NCI-H774 (cell line): ENCODE measurements at places on chromosomes 11 and 22.

DNA sequence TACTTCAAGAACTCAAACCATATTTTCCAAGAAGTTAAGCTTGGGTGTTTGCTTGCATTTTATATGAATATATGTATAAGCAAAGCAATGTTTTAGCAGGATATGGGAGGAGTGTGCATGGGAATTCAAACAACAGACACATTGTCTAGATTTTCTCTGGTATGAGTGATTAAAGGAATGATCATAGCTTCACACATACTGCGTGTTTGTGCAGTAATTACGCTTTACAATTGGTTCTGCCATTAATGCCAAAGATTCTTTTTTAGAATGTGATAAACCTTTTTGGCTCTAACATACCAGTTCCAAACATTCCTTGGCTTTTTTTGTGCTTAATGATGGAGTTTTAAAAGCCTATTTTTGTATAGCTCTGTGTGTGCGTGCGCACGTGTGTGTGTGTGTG is 54.0 kb downstream of the CCDC34 start:
- DNase-seq = no peak

- DNase-seq = no peak
Observed at GRCh38 chr11:12121517-12121916, 11.1 kb downstream of the MICAL2 start.

GRCh38 chr11:126305699-126306098 is 1.8 kb downstream of the DCPS start:
- no peak for DNase-seq

GRCh38 chr22:27193215-27193614 is 535.8 kb downstream of the MIAT start:
- DNase-seq = no peak

DNA sequence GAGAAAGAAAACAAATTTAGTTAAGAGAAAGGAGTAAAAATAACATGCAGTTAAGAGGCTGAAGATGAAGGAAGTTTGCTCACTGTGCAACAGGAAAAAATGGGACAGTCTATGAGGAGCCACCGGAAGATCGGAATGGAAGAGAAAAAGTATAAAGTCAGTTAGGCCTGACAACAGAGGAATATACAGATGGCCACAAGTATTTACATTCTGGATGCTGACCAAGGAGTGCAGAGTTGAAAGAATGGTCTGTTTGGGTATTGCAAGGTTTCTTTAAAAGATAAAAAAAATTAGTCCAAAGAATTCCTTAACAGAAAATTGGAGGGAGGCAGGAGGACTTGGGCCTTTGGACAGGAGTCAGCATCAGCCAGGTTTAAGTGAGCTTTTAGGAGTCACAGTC is 37.5 kb downstream of the RBFOX2 start:
- no peak for DNase-seq

- DNase-seq = no peak
Observed at GRCh38 chr11:134741453-134742223, 329.6 kb upstream of the B3GAT1 start.

DNA sequence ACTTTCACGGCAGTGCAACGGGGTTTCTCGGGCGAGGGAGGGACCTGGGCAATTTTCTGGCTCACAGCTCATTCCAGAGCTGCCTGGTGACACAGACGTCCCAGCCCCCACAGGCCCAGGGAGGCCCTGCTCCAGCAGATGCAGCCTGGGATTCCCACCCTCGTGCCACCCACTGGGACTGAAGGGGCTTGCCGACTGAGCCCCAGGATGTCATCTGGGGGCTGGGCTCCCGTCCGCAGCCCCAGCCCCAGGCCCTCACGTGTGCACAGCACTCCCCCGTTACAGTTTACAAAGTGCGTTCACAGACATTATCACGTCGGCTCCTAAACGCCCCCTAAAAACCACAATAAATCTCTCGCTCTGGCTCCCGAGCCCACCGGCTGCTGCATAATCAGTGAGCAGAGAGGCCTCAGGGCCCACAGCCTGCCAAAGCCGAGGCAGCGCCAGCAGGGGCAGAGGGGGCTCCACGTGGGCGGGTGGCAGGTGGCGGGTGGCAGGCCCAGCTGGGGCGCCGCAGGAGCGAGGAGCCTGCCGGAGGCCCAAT is 76.9 kb upstream of the TCF20 start:
- DNase-seq = no peak

- peak; percentile 23 for DNase-seq
Observed at GRCh38 chr11:117143390-117143789, 697 bp upstream of the PAFAH1B2 start.

GRCh38 chr11:125272092-125272491 is 107.5 kb downstream of the PKNOX2 start:
- no peak for DNase-seq

DNA sequence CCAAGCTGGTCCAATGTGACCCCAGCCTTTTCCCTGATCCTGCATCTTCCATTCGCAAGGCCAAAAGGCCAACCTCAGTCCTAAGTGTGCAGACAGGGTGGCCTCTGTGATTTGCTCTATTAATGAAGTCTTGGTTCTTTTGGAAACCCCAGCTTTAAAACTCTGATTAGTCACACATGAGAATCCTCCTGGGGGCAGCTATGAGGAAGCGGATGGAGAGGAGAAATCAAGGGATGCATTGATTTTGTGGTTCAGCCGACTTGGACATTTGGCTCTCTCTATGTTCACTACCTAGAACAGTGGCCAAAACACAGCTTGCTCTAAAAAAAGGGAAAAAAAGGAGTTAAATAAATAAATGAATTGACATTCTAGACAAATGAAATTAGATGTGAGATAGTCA is 98.6 kb upstream of the USP47 start:
- DNase-seq = no peak

GRCh38 chr22:31646186-31647019 is 15.6 kb downstream of the PISD start:
- no peak for DNase-seq

DNA sequence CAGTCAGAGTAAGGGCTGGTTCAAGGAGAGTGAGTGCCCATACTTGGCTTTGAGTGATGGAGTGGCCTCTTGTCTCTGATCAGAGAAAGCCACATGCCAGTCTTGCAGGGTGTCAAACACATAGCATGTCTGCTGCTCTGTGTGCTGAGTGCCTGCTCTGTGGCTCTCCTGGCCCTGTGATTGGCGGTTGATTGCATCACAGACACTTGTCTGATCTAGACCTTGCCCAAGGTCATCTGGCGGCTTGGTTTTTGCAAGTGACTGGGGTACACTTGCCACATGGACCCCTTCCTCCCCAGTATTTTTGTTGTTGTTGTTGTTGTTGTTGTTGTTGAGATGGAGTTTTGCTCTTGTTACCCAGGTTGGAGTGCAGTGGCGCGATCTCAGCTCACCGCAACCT is 10.3 kb downstream of the OSBP2 start:
- DNase-seq = no peak

DNA sequence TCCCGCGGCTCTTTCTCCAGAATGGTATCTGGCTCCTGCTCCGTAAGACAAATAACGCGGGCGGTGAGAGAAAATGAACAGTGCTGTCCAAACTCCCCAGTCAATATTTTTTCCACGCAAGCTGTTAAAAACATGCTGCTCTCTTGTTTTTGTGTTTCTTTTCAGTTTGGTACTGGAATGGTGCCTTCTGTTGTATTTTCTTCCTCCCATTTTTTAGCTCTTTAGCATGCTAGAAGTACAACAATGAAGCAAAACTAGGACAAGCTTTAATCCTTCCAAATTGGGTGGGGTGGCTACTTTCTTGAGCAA is 599 bp upstream of the PPP2R1B start:
- no peak for DNase-seq

GRCh38 chr11:9528573-9529333 is 44.7 kb upstream of the WEE1 start:
- no peak for DNase-seq

GRCh38 chr11:387193-387793 is 6.7 kb upstream of the PKP3 start:
- DNase-seq = no peak

GRCh38 chr11:133529807-133530500 is 2.3 kb downstream of the OPCML start:
- DNase-seq = no peak

DNA sequence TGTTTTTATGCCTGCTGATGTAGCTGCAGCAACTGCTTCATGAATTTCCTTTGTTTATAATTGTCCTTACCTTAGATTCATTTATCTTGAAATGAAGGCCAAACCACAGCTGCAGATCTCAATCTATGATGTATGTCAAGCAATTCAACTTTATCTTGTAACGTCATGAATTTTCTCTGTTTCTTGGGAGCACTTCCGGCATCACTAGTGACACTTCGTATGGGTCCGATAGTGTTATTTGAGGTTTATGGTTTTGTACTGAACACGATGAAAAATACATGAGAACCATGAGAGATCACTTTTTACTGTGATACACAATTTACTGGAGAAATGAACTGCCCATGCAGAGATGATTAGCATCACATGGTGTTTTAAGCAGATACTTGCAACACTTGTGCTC is 98.5 kb downstream of the CSTPP1 start:
- DNase-seq = no peak

- DNase-seq = no peak
Observed at GRCh38 chr22:49535126-49535525, 292.5 kb downstream of the BRD1 start.

GRCh38 chr22:50269573-50269969 is 609 bp downstream of the MAPK11 start:
- DNase-seq = no peak

- DNase-seq = no peak
Observed at GRCh38 chr11:48154151-48154550, 62.5 kb upstream of the OR4B1 start.

DNA sequence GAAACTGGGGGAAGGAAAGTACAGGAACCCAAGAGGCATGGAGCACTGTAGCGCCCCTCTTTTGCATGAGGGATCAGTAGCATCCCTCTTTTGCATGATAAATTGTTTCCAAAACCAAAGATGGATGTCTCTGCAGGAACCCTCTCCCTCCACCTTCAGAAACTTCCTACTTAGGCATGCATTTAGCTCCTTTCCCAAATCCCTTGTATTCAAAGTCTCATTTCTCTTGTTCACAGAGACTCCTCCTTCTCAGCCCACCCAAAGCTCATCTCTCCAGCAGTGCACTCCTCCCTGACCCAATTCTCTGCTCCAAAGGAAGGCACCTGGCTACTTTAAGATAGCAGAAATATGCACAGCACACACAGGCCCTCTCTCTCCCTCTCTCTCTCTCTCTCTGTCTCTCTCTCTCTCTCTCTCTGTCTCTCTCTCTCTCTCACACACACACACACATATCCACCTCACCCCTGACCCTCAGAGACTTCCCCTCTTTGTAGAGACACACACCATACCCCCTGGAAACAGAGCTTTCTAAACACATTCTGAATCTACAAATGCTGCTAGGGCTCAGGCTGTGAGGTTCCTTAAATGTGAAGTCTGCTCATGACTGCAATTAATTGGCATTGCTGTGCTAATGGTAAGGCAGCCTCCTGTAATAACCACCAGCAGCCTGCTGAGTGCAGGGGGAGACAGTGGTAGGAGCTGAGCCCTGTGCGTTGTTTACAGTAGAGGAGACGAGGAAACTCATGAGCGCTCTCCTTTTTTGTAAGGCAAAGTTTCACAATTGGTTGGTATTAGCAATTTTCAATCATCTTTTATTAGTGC is 519.6 kb downstream of the NTM start:
- no peak for DNase-seq

DNA sequence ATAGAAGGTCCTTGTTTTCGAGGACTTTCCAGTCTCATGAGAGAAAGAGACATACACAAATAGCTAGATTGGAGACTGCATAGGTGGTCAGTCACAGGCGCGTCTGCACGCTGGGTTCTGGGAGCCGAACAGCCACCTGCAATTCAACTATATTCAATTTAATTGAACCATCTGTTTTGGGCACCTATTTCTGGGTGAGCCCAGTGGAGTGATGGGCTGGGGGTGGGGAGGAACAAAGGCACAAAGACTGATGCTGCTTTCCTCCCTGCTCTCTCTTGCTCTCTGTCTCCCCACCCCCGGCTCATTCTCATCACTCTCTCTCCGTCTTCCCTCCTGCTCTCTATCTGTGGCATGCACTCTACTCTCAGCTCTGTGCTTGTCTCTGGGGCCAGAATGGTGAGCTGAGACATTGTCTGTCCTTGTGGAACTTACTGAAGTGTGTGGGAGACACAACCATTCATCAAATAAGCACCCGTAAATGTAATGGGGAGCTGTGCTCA is 48.1 kb upstream of the B3GAT1 start:
- no peak for DNase-seq
